Activated T-helper 9 cell treated with anti-CD3 and anti-CD28 coated beads, Interleukin-2, amount 50 U/mL, for 16 hours (primary cell): ENCODE measurements at places on chromosomes 3 and 15.
A peak's percentile ranks its signal among the peaks of the same experiment; 100 is the strongest.

- DNase-seq, result no peak
Observed at GRCh38 chr3:121976727-121977126, 45.3 kb downstream of the ILDR1 start.

DNA sequence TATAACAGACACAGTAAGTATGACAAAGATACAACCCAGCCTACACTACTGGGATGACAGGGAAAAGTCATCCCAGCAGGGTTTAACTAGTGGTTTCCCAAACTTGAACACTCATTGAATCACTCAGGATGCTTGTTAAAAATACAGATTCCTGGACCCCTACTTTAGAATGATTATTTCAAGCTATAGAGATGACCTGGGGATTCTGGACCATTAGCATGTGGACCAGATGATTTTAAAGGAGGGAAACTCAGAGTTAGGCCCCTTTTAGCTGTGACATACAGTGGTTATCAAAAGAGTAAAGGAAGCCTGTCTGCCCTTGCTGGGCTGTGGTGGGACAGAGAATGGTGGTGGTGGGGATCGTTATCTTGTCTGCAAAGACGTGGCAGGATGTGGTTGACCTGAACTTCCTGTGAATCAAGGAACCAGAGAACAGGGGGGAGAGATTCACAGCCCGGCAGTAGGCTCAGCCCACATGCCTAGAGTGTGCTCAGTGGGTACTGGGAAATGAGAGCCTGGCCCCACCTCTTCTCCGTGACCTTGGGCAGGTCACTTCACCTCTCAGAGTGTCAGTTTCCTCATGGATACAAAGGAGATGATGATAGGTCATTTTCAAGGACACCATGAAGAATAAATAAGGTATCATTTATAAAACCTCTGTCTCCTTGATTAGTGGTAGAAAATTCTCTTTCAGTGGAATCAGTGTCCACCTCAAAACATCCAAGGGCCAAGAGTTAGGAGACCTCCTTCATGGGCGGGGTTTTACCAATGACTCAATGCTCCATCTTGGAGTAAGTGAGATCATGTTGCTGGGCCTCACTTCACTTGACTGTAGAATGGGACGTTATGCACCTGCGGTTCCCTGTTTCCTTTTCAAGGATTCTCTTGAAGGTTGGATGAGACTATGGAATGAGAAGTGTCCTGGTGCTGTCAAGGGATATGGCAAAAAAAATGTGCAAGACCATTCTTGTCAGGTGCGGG, 306.5 kb downstream of the RPLP1 start:
- peak; percentile 78 for DNase-seq

GRCh38 chr15:47857776-47858167, 140.5 kb downstream of the SEMA6D start:
- no peak for DNase-seq

DNA sequence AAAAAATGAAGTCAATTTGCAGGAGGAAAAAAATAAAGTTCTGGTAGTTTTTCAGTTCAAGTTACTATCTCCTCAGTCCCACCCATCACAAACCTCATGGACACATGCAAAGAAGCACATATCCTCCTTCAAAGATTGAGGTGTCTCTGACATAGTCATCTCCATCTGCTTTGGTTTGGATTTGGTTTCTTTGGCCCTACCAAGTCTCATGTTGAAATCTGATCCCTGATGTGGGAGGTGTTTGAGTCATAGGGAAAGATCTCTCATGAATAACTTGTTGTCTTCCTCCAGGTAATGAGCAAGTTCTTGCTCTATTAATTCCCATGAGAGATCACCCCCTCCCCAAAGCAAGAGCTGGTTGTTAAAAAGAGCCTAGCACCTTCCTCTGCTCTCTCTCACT, 446.8 kb downstream of the IGSF11 start:
- no peak for DNase-seq

DNA sequence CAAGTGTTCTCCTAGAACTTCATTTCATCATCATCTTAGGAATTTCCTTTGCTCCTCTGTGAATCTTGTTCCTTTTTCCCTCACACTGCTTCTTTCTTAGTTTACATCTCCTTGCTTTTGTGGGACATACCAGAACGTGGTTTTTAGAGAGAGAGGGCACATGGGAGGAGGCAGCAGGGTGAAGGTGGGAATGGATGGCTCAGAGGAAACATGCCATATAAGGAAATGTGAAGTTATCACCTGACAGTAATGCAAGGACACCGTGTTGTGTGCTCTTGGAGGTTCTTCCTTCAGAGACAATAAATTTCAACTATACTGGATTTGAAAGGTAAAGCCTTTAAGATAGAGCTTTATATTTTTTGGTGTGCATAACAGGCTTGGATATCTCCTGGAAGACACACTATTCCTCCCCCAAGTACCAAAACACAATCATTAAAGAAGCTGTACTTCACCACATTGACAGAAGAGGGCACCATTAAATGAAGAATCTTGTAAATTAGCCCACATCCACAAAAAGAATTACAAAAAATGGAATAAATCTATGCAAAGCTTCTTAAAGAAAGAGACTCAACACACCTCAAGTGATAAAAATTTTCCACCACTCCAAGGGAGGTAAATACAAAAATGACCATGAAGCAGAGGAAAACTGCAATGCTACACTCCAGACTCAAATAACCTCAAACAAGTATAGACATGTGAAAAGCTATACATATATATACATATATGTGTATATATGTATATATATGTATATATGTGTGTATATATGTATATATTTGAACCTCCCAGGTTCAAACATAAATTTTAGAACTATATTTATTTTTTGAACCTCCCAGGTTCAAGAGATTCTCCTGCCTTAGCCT, 26.1 kb downstream of the RPL39L start:
- DNase-seq, result no peak

DNA sequence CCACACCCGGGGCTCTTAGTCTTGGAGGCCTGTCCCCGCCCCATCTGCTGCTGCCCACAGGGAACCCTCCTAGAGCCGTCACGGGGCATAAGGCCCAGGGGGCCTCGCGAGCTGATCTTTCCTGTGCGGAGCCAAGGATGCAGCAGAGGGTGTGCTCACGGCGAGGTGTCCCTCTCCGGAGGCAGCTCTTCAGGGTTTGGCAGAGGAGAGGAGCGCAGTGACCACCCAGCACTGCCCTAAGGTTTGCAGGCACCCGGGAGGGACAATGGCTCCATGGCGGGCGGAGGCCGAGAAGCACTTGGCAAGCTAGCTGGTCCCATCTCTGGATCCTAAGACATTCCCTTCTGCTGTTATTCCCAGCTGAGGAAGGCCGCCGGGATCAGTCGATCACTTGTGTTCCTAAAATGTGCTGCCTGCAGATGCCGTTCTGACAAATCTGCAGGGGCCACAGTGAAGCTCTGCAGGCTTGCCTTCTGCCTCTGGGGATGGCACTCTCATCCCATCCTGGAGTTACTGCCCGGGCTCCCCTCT, 47.4 kb upstream of the PCSK6 start:
- DNase-seq, result no peak

- DNase-seq, result no peak
Observed at GRCh38 chr15:67125589-67126502, 60.4 kb downstream of the SMAD3 start.

DNA sequence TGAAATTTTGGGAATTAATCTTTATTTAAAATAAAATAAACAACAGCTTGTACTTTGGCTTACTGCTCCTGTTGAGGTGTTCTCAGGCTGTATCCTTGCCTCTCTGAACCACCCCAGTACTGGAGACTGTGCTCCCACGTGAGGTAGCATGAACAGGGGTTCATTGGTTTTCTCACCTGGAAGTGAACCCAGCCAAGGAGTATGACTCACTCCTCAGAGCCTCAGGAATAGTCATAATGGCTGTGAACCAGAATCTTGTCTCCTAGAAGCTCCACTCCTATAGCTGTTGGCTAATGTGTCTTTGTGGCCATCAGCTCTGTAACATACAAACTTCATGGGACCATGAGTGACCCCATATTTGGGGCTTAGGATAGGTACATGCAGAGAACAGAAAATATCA, 122.5 kb upstream of the ST8SIA2 start:
- DNase-seq, result no peak

DNA sequence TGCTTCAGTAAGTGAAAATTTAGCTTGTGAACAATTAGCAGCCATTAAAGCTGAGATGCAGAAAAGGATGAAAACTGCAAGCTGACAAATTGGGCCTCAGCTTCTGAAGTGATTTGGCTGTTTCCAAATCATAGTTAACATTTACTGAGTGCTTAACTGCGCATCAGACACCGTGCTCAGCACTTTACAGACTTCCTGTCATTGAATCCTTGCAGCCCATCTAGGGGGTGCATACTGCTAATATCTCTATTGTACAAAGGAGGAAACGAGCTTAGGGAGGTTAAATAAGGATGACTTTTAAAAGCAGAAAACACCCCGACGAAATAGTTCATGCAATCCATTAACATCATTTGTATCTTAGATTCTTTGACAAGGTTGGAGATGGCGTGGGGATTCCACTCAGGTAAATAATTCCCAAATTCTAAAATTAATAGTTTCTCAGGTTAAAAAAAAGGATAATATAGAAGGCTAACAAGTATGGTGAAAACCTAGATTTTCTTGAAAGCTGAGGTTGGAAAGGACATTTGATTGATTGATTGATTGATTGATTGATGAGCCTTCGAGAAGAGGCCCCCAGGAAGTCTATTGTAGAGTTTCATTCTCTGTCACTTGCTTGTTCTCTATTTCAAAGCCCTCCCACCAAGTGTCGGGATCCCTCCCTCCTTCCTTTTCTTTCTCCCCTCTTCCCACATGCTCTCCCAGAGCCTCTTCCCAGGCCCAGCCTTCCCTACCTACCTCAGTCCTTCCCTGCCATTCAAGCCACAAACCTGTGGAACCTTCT, 23.5 kb upstream of the EPHB3 start:
- DNase-seq, result no peak

- DNase-seq, result no peak
Observed at GRCh38 chr15:29563112-29563511, 259.2 kb downstream of the TJP1 start.

GRCh38 chr3:11565932-11566331, 77.8 kb downstream of the VGLL4 start:
- no peak for DNase-seq

DNA sequence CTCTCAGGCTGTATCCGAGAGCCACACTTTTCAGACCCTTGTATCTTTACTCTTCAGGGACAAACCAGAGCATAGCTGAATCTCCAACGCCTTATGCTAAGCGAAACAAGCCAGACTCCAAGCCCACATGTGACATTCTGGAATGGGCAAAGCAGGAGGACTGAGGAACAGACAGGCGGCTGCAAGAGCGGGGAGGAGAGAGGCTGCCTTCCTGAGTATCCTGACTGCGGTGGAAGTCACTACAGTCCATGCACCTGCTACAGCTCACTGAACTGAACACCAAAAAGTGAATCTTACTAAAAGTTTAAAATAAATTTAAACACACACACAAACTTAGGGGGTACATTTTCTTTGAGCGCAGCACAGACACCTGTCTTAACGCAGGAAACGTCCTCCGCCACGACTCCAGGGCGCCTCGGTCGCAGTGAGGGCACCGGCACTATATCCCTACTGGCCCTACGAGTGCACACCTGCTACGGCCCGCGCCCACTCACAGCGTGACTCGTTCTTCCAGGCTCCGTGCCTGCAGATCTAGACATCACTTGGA, 1.4 kb downstream of the CYFIP1 start:
- no peak for DNase-seq

DNA sequence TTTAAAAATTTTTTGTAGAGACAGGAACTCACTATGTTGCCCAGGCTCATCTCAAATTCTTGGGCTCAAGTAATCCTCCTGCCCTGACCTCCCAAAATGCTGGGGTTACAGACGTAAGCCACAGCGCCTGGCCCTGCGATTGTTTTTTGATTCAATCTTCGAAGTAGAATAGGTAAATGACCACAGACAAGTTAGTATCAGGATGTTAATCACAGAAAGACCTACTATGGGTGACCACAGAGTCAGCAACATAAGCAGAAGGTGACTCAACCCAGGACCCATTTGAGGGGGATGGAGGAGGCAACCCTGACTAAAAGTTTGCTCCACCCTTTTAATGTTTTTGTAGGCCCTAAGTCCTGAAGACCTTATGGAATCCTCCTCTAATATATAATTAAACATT, 10.0 kb upstream of the USP3 start:
- DNase-seq, result no peak

- no peak for DNase-seq
Observed at GRCh38 chr3:97232393-97233034, 418.1 kb downstream of the EPHA6 start.

DNA sequence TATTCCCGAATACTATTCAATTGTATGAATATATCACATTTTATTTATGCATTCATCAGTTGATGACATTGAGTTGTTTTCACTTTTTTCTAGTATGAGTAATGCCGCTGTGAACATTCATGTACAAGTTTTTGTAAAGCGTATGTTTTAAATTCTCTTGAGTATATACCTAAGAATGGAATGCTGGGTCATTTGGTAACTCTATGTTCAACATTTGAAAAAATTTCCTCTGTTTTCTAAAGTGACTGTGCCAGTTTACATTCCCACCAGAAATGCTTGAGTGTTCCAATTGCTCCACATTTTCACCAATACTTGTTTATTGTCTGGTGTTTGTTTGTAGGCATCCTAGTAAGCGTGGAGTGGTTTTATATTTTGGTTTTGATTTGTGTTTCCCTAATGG, 144.5 kb downstream of the EPHA6 start:
- no peak for DNase-seq

DNA sequence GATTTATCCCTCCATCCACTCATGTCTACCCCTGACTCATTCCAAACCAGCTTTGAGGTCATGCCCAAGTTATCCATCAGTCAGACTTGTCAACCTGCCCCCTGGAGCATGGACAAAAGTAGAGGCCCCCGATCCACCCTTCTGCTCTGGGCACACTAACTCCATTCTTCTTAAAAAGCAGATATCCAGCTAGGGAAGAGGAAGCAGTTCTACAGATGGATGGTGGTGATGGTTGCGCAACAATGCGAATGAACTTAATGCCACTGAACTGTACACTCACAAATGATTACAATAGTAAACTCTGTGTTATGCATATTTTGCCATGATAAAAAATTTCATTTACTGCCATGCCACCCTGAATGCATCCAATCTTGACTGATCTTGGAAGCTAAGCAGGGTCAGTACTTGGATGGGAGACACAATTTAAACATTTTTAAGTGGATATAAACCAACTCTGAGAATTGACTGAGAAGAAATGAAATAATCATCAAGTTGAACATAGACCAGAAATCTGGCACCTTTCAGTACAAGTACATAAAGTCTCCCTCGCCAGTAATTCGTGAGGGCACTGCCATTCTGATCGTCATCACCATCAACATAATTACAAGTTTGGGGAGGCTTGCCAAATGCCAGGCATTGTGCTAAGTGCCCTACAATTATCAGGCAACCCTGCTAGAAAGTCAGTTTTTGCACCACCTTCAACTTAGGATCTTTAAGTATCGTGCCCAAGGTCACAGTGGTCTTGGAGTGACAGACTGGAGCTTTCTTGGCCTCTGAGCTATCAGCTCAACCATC, 124.8 kb downstream of the ATP10A start:
- DNase-seq, result no peak

- DNase-seq, result peak; percentile 8
Observed at GRCh38 chr3:31981206-31982181, at the start of the genes OSBPL10 and ZNF860. OSBPL10 (minus strand) TSS chr3:31981262; CDS start chr3:31981179, 83 bp downstream. ZNF860 (plus strand) TSS chr3:31981750; CDS start chr3:31989080, 7,330 bp downstream.

GRCh38 chr15:66070220-66070934, 183.2 kb downstream of the MEGF11 start:
- DNase-seq, result no peak
